ENCODE measurements at places on chromosomes 5 and 9. TPM values are rescaled to one million over a fixed set of nuclear protein-coding genes. Genes with fewer than 3 reads are reported as not detected.
A peak's percentile ranks its signal among the peaks of the same experiment; 100 is the strongest.

The ECSCR gene
- total RNA-seq = 0.29 TPM

DNA sequence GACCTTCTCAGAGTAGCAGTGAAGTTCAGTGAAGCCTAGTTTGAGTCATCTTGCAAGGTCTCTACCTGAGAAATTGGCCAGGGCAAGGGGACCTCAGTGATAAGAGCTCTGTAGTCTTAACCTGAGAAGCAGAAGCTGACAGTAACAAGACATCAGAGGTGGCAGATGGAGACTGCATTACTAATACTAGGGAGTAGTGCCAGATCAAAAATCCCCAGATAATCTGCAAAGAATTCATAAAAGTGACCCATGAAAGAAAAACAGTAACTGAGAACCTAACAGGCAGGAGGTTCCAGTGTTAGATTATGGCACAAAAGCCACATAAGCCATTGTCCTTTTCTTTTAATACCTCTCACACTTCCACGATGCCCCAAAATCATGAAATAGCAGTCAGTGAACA lies 175.5 kb downstream of the MUSK start:
- DNase-seq = no peak

DNA sequence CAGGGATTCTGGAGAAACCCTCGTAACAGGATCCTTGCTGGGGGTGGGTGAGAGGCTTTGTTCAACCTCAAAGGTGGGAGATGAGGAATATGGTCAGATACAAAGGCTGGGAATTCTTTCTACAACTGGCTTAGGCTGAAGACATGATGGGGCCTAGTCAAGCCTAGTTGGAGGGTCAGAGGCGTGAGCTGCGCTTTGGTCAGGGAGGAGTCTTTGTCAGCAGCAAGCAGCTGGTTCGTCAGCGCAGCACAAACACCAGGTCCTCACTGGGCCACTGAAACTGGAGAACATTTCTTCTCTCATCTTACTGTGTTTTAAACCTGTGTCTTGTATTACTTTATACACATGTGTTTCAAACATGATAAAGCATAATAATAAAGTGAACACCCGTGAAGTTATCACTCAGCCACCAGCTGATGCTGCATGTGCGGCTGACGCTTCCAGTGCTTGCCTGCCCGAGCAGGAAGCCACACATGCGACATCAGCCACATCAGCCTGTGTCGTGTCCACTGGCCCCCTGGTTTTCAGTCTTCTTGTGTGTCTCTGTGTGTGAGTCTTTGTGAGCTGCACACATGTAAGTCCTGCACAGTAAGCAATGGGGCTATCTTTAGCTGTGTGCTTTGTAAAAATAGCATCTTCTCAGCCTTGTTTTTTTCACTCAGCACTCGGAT lies 81.5 kb downstream of the WNK2 start:
- DNase-seq = peak; percentile 42

DNA sequence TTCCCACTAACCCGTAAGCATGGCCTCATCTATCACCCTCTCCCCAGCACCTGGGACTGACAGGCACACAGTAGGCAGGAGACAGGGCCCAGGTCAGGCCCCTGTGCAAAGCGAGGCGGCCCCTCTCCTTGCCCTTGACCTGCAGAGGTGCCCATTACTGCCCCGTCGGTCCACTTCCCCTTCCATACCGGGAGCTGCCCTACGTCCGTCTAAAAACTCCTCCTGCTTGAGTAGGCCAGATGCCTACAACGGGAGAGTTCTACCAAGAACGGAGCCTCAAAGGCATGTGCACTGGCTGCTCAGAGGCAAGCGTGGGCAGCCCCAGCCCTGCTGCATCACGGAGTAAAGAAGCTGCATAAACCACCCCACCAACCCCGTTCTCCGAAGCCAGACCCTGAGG lies 4.6 kb upstream of the DPH7 start:
- no peak for DNase-seq

- no peak for DNase-seq
These were observed 454.0 kb upstream of the DAP start for GRCh38 chr5:11214864-11215644.

DNA sequence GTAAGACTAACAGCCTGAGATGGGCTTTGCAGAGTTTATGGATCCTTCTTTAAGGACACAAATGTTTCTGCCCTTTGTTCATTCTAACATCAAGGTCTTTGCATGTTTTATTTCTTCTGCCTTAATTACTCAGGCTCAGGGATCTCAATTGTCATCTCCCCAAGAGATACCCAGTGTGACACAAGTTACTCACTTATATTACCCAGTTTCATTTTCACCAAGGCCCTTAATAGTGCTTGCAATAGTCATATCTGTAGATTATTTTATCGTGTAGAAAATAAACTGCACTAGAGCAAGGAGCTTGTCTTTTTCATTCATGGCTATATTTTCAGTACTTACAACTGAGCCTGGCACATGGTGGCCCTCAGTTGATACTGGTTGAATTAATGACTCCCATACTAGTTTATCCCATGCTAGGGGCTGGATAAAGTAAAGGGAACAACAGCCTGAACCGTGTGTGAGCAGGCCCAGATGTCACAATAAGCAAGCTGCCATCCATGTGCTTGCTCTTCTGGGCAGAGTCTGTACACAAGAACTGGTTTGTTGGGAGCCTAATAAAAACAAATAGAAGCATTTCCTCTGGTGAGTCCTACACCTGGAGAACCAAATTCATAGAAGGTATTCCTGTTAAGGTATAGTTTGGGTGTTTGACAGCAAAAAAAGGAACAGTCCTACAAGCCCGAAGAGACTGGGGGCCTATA lies 112.5 kb upstream of the CD180 start:
- no peak for DNase-seq

DNA sequence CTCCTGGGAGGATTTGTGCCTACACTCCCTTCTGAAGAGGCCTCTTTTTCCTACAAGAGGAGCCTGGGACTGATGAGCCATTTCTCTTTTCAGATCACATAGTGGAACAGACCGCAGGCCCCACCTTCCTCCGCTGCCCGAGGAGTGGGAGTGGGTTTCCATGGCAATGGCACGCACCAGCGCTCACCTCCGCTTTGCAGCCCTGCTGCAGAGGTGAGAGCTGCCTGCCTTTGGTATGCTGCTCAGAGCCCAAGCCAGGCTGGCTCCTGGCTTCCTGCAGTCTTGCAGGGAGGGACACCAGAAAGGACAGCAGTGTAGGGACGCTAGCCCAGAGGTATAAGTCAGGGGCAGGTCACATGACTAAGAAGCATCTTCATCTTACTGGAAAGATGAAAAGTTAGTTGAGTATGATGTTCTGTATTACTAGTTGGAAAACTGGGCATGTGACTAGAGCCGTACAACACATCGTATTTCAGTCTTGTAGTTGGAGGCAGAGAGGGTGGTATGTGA lies 12.4 kb downstream of the PTTG1 start:
- DNase-seq = no peak

The PPP1R2B gene
- total RNA-seq = not detected

The LRRTM2 gene
- not detected for total RNA-seq

GRCh38 chr5:10149911-10150310 lies 99.8 kb downstream of the ATPSCKMT start:
- no peak for DNase-seq

DNA sequence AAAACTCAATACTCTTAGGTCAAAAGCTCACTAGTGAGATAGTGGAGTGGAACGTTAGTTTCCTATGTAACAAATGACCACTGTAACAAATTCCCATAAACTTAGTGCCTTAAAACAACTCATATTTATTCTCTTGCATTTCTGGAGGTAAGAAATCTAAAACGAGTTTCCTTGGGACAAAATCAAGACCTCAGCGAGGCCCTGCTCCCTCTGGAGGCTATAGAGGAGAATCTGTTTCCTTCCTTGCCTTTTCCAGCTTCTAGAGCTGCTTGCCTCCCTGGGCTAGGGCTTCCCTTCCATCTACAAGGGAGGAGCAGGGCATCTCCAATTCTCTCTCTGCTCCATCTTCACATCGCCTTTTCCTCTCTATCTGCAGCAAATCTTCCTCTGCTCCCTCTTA lies 32.0 kb downstream of the SEMA5A start:
- DNase-seq = no peak

DNA sequence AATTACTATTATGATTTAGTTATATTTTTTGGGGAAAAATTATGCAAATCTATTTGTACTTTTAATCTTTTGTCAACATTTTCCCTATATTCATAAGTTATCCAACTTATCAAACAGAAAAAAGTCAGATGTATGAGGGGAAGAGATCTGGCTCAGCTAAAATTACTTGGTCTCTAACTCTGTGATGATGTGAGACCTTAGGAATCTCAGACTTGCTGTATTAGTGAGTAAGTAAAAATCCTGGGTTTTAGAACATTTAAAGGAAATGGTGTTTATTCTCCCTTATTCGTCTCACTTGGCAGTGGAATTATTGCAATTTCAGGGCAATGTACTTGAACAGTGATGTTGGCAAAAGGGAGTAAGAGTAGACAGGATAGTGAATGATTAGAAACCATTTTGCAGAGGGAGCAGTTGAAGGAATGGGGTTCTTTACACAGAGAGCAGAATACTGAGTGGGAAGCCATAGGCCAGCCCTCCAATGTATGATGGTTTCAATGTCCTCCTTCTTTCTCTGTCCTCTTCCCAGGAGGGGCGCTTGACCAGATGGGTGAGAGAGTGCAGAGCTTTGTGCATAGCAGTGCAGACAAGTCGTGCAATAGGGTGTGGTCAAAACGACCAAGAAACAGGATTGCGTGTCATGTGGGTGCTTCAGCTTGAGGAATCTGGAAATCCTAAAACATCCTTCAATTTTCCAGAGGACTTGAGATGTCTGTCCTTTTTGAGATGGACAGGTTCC lies 91.7 kb downstream of the TENT4A start:
- DNase-seq = no peak

The LVRN gene
- 0.09 TPM for total RNA-seq

DNA sequence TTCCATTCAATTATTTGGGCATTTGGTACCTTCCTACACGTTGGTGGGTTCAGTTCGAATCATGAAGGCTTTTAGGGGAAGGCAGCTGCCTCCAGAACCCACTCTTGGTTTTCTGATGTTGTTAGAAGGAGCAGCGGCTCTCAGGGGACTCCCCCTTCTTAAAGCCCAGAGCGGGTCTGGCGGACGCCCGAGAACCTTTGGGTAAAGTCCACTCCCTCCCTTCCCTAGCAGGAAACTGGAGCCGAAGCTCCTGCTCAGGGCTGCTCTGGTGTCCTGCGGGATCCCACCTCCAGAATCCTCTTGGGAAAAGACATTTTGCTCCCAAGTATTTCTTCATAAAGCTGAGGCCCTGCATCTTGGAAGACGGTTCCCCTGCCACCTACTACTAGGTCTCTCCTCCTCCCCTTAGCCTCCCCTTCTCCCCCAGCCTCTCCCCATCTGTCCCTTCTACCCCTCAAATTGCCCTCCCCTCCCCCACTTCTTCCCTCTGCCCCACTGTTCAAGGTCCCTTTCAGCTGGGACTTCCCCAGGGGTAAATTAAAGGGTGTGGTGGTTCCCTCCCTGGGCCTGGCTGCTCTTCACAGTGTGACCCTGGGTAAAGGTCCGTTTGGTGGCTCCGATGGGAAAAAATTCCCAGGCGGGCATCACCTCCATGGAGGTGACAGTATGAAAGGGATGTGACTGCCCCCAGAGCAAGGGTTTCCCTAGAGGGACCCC lies 9.3 kb downstream of the IRX4 start:
- DNase-seq = no peak

DNA sequence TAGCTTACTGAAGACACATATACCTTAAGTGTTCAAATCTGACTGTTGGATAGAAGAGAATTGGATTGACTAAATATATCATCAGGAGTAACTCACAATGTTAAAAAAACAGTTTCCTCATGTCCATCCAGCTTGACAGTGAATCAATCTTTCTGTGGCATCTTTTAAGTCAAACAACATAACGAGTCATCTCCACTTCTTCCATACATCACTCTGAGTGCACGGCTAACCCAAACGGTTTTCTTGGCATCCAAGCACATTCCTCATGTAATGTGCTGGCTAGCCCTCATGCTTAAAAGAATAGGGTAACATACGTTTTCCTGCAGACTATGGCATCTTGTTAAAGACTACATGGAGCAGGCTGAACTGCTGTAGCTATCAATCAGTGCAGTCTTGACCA lies 291.5 kb upstream of the TRPC7 start:
- no peak for DNase-seq

- no peak for DNase-seq
These were observed 43.6 kb downstream of the NR3C1 start for GRCh38 chr5:143359869-143360268.

DNA sequence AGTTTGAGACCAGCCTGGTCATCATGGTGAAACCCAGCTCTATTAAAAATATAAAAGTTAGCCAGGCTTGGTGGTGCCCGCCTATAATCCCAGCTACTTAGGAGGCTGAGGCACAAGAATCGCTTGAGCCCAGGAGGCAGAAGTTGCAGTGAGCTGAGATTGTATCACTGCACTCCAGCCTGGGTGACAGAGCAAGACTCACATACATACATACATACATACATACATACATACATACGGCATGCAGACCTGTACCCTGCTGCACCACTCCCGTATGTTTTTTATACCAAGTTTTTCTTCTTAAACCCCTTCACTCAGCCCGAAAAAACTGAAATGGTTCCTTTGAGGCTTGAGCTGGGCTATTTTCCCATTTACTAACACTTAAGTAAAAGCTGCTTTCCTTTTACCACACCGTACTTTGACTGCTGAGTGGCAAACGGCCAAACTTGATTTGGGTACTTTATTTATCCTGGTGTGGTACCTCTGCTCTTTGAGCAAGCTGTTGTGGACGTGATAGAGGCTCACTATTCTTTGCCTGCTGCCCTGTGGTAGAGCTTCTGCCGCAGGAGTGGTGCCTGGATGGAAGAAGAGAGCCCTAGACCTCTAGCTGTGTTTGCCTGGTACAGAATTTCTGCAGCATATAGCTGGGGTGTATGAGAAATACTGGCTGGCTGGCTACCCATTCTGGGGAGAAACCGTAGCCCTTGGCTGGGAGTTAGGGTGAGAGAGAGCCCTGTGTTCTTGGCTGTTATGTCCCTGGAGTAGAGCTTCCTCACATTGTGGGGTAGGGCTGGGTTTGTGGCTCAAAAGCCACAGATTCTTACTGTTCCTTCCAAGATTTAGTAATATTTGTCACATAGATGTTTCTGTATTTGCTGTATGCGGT lies 19.4 kb downstream of the IPO11 start:
- no peak for DNase-seq

The IL4 gene
- 0.53 TPM for total RNA-seq

The ARL10 gene
- 6.3 TPM for total RNA-seq

DNA sequence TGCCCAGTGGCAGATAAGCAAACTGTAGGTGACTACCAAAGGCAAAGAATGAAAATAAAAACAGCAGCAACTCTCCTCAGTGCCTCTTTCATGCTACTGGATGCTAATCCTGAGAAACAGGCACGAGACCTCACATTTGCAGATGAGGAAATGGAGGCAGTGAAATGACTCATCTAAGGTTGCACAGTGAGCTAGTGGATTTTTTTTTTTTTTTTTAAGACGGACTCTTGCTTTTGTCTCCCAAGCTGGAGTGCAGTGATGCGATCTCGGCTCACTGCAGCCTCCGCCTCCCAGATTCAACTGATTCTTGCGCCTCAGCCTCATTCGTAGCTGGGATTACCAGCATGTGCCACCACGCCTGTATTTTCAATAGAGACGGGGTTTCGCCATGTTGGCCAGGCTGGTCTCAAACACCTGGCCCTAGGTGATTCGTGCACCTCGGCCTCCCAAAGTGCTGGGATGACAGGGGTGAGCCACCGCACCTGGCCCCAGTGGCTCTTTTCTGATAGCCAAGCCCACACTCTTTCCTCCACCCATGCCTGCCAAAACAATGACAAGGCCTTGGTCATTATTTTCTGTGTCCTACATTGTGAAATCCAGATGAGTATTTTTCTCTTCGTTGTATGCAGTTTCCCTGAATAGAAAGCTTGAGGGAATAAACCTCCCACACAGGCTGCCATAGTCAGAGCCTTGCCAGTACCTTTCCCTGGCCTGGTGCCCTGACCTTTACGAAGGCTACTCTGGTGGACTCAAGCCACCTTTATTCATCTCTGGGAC lies 19.2 kb downstream of the DOCK2 start:
- DNase-seq = peak; percentile 73

Data from activated CD8-positive, alpha-beta memory T cell treated with anti-CD3 and anti-CD28 coated beads, Interleukin-2, amount 10 ng/mL, durations not matched to agents 7 days and 5 days (primary cell).